AG04449 (cell line): ENCODE measurements at places on chromosomes 1 and 21.

DNA sequence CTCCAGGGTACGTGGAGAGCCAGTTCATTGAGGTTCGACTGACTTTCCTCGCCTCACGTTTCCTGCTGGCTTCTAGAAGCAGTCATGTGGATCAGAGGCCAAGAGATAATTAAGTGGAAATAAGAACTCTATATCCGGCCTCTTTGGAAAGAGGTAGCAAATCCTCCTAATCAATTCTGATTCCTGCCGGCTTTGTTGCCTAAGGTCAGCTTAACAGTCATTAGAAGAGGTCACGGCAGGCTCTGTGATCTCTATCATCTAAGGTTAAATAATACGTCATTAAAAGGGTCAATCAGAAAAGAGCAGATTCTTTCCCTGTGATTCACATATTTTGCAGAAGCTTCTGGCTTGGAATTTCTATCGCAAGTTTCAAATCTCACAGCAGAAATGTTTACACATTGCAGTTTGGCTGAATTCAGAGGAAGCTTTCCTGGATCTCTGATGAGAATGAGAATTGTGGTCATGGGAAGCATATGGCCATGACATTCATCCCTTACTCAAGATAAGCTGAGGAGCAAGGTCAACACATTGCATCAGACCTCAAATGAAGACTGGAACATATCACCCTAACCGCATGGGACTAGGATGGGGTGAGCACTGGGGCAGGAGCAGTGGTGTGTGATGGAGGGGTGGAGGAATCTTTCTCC is 189.4 kb downstream of the PBX1 start:
- peak; percentile 85 for DNase-seq

GRCh38 chr1:218575079-218575478 is 229.9 kb downstream of the TGFB2 start:
- no peak for DNase-seq

DNA sequence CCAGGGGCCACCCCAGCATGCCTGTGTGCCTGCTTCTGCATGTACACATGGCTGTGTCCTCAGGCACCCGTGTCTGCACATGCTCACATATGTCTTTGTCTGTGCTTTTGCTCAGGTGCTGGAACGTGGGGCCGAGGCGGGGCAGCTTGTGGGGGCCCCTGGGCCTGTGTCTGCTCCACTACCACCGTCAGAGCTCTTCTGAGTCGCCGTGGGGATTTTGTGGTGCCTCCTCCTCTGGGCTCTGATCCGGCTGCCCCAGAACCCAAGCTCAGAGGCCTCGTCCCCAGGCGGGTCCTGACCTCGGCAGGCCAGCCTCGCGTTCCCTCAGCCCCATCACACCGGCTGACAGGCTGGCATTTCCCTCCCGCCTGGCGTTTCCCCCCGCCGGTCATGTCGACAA is 104.6 kb upstream of the ACTRT2 start:
- no peak for DNase-seq

- DNase-seq, result no peak
Observed at GRCh38 chr1:81803431-81804110, 2.8 kb downstream of the ADGRL2 start.

DNA sequence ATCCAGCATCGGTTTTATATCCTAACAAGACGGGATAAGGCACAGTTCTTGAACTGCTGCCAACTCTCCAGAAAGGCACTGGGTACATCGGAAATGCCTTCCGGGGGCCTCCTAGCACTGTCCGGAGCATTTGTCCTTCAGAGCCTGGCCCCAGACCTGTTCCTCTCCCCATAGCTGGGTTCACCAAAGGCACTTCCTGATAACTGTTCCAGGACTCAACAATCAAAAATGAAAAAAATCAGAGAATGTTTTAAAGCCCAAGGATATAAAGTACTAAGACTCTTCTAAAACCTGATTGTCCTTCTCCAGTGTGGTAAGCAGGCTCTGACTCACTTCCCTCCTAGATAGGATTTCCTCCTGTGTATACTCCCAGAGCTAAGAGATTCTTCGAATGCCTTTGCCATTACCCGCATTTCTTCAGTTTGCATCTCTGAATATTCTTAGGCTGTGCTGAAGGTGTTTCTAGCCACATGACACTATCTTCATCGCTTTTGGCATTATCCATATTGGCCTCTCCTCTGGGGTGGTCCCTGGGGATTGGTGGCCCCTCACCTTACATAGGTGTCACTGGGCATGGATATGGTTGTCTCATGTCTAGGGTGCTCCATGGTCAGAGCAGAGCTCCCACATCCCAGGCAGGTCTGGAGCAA is 112.9 kb downstream of the ZBTB18 start:
- DNase-seq, result peak; percentile 85

- DNase-seq, result no peak
Observed at GRCh38 chr1:234127026-234127671, 222.7 kb downstream of the SLC35F3 start.

DNA sequence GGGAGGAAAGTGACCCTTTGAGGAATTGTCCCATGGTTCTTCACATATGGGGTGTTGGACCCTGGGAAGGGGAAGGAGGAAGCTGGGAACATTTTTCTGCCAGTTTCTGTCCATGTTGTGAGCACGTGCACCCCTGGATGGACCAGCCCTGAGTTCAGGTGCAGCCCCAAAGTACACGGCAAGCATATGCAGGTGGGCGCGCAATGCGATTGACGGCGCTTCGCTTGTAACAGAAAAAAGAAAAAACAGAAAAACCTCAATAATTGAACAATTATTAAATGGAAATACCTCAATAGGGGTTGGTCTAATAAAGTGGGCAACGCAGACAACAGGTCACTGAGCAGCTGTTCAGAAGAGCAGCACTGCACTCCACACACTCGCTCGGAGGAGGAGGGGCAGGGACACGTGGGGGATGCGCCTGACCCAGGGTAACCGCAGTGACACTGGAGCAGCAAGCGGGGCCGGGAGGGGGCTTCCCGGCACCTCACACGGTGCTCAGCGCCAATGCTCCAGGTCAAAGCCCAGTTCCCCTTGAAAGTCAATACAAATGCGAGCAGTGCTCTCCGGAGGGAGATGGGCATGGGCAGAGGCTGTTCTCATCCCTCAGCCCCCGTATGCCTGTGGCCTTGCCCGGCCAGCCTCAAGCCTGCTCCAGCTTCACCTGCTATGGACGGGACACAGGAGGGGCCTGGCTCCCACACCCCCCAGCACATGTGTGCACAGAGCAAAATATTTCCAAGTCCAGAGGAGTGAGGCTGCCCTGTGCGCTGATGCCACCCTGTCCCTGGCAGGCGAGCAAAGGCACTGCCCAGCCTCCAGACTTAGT is 6.6 kb upstream of the ACTRT2 start:
- DNase-seq, result no peak

GRCh38 chr1:199859491-199859933 is 168.0 kb upstream of the NR5A2 start:
- DNase-seq, result peak; percentile 14

DNA sequence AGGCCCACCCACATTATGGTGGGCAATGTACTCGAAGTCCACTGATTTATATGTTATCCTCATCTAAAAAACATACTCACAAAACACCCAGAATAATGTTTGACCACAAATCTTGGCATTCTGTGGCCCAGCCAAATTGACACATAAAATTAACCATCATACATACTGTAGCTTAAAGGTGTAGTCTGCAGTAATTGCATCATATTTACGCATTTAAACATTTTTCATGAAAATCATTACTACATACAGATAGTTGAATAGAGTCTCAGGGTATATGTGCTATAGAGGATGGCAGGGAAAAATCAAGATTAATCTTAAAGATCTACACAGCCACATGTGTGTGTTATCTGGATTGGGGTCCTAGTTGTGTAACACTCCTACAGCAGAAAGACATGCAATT is 14.5 kb downstream of the ZNF697 start:
- no peak for DNase-seq

DNA sequence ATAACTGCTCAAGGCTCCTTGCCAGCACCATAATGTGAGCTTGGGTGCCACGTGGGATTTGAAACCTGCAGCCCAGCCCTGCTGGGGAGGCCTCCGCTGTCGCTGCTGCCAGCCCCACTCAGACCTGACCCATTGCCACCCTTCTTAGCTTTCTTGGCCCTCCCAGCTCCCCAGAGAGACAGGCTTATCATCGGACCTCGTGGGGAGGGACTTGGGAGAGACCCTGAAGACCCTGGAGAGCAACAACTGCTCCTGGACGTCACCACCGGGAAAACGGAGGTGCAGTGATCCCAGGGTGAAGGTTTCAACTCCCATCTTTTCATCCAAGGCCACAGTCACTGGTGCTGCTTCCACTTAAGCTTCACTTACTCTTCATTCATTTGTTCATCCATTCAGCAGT is 596.1 kb downstream of the PTPRU start:
- no peak for DNase-seq

DNA sequence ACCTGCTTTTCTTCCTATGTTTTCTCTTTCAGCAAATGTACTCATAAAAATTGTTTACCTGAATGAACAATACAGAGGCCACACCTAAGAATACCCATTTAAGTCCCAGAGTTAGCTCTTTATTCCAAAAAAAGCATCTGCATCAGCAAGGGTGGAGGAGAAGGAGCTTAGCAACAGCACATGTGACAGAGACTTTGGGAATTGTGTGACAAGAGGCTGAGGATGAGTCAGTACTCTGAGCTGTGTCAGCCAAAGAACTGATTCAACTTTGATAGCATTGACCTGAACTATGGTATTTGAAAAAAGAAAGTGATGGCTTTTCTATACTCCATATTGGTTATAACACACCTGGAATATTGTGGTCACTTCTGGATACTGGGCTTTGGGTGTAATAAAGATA is 162.7 kb downstream of the ZNF648 start:
- no peak for DNase-seq

DNA sequence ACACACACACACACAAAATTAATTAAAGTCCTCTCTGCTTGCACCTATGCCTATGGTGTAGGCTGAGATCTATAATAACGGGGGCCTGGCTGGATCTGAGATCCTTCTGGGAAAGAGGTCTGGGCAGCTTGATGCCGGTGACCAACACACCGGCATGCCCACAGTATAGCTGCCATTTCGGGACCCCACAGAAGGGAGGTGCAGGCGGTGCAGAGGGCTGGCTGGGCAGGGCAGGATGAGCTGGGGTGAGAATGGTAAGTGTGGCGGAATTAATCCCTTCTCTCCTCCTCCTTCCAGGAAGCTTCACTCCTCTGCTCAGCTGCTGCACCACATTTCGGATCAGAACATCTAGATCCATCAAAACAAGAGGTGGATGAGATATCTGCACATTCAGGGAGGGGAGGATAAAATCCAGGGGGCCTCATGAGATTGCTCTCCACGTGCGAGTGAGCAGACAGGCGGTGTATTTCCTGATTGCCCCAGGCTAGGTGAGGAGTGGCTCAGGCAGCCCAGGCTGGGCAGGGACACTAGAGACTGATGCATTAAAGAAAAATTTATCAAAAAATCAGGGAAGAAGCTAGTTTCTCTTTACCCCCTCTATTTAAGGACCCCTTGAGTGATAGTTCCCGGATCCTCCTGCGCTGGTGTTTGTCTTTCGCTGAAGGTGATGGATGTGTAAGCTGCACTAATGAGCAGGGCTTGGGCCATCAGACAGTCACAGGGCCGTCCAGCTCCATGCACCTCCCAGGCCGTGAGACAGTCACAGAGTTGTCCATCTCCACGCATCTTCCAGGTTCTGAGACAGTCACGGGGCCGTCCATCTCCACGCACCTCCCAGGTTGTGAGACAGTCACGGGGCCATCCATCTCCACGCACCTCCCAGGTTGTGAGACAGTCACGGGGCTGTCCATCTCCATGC is 449.9 kb downstream of the PTPRU start:
- no peak for DNase-seq

DNA sequence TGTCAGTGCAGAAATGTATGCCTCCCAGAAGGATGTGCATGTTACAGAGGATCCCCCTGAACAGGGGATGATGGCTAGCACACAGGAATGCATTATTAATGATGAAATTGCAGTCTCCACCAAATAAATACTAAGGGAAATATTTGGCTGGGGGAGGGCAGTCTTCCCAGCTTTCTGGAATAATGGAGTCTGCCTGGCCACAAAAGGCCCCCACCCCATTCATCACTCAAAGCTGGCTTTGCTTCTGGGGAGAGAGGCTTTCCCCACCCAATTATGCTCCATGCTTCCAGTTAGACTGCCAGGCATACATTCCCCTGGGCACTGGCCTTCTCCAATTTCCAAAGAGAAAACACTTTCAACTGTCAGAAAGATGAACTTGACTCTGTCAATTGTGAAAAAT is 302.7 kb downstream of the SIPA1L2 start:
- no peak for DNase-seq

DNA sequence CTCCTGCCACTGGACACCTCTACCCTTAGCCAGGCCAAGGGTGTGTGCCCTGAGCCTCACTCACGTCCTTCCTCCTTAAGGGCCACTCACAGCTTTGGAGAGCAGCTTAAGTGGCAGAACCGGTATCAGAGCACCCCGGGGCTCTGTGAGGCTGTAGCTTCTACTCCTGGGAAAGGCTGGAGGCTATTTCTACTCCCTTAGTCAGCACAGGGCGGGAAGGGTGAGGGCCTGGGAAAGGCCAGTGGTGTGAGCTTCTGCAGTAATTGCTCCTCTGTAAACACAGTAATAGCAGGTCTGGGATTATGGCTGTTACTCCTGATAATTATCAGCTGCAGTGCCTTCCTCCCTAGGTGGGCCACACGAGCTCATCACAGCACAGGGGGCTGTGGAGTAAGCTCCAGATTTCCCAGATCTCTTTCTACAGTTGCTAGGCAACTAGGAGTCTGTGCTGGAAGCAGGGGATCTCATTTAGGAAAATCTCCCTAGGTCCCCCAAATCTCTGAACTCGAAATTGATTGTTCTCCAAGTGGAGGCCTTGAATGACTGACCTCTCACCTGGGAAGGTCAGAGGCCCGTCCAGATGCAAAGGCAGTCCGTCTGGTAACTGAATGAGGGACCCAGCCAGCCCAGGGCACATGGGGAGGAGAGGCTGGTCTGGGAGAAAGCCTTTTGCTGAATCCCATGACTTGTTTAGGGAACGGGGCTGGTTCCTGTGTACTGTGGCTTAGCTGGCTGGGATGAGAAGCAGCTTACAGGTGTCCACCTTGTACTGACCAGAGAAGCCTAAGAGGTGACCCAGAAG is 29.3 kb downstream of the IER5 start:
- no peak for DNase-seq

- DNase-seq, result no peak
Observed at GRCh38 chr1:219347921-219348391, 174.3 kb downstream of the LYPLAL1 start.

DNA sequence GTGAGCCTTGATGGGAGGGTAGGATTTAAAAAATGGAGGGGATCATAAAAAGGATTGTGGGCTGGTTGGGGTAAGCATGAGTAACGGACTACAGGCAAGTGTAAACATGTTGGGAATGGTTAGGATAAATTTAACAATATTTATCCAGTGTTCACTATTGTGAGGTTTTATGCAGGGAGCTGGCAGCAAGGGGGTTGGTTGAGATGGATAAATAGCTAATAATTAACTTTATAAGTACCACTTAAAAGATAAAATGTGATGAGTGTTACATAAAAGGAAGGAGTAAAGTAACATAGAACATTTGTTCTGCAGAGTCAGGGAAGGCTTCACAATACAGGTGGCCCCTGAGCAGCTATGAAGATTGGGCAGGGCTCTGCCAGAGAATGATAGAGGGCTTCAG is 109.0 kb downstream of the NGF start:
- DNase-seq, result no peak

- no peak for DNase-seq
Observed at GRCh38 chr1:12516741-12517140, 101.3 kb downstream of the DHRS3 start.

- no peak for DNase-seq
Observed at GRCh38 chr1:234398849-234399381, 25.7 kb downstream of the COA6 start.

GRCh38 chr1:6497215-6497866 is 5.9 kb upstream of the PLEKHG5 start:
- DNase-seq, result no peak

GRCh38 chr21:42770717-42771502 is 108.4 kb downstream of the WDR4 start:
- no peak for DNase-seq
